ENCODE measurements at places on chromosomes 11 and 22.

- DNase-seq = no peak
Measured at GRCh38 chr22:20982563-20982882, 426 bp downstream of the LZTR1 start.

- no peak for DNase-seq
Measured at GRCh38 chr22:43923191-43923590, 414 bp upstream of the PNPLA3 start.

GRCh38 chr11:73257342-73258103 is 14.6 kb upstream of the P2RY6 start:
- no peak for DNase-seq

DNA sequence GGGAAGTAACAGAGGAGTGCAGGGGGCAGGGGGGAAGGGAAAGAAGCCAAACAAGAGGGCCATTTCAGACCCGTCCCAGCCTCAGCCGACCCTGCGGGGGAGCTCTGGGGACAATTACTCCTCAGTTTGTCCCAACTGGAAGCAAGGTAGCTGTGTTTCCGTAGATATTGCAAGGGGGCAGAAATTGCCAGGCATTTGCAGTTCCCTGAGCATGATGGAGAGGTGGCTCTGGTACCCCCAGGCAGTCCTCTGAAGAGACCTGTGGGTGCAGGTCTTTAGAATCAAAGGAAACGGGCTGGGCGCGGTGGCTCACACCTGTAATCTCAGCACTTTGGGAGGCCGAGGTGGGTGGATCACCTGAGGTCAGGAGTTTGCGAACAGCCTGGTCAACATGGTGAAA is 13.8 kb upstream of the JAM3 start:
- no peak for DNase-seq

DNA sequence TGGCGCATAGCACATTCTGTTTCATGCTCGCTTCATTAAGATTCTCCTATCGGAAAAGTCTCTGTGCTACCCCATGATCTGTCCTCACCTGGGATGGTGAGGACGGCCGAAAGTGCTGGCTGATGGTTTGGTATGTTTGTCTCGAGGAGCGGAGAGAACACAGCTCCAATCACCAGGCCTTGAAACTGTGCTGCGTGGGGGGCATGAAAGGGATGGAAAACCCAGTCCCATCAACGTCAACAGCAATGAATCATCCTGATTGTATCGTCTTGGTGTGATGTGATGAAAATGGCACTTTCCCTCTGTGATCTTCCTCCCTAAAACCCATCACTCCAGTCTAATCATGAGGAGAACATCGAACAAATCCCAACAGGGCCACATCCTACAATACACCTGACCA is 8.4 kb downstream of the FXYD6 start:
- no peak for DNase-seq

DNA sequence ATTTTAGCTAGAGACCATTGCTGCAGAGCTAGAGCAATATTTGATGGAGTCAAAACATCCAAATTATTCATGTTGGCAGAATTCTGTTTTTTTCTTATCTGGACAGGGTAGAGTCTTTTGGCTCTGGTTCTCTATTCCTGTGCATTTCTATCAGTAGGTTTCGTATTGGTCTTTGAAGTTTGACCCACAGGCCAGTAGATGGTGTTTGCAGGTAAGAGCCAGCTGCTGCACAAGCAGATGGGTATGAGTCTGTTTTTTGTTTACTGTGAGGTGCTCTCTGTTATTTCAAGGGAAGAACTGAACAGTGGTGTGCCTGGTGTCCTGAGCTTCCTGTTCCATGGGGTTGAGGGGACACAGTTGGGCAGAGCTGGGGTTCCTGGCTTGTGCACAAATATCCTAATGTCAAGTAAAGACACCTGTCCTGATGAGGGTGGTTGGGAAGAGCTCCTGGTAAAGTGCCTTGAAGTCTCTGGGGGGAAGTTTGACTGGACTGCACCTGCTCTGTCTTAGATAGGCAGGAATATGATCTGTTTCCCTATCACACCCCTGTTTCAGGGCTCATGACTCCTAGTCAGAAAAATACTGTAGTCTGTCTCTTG is 34.0 kb upstream of the SLC22A25 start:
- no peak for DNase-seq

DNA sequence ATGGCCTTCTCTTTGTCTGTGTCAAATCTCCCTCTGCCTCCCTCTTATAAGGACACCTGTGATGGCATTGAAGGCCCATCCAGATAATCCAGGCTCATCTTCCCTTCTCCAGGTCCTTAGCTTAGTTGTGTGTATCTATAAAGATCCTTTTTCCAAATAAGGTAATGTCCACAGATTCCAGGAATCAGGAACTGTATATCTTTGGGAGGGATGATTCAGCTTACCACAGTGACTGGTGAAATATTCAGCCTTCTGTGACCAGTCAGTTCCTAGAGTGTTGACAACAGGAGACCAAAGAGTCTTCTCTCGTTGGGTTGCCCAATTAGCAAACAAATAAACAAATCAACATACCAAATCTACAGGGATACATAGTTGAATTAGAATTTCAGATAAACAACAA is 175.8 kb downstream of the MPPED1 start:
- DNase-seq = no peak

GRCh38 chr11:1747753-1748635 is 2.4 kb downstream of the IFITM10 start:
- no peak for DNase-seq

DNA sequence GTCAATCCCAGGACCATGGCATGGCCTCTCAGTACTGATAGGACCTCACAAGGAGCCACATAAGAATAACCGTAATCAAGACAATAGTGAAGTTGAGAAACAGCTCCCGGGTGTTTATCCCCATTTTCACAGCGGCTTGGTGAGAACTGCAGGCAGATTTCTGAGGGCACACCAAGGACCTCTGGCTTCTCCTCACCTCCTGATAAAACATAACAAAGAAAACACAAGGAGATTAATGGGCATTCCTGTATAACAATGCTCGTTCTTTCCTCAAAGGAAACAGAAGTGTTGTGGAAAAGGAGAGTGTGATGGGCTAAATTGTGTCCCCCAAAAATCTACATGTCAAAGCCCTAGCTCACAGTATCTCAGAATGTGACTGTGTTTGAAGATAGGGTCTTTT is 4.0 kb downstream of the SLN start:
- no peak for DNase-seq

- no peak for DNase-seq
Measured at GRCh38 chr11:110098645-110099044, 5.5 kb downstream of the ZC3H12C start.

- DNase-seq = no peak
Measured at GRCh38 chr11:66418986-66419308, 1.9 kb upstream of the NPAS4 start.
